NCI-H2081 (cell line): ENCODE measurements at places on chromosomes 12 and 14.

DNA sequence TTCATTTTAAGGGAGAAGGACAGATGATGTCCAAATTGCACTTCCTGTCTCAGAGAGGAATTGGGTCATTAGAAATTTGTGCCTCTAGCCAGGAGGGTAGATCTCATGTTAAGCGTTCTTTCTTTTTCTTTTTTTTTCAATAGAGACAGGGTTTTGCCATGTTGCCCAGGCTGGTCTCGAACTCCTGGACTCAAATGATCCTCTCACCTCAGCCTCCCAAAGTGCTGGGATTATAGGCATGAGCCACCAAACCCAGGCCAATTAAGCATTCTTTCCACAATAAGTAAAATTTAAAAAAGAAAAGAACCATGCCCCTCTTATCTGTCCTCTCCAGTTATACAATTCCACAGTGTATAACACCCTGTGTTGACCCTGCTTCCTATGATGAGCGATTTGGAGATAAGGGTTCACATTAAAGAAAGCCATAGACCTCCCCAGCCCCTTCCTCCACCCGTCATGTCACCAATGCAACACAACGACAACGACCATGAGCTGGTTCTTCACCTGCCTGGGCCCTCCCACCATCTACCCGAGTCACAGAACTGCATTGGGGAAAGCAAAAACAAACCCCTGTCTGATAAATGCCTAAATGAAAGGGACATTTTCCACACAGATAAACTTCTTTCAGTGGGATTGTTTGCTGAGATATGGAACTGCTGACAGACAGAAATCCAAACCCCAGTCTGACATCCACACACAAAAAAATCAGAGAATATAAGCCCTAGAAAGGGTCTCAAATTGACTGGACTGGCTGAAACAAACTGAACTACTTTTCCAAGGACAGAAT lies 37.3 kb downstream of the SSH1 start:
- no peak for DNase-seq

DNA sequence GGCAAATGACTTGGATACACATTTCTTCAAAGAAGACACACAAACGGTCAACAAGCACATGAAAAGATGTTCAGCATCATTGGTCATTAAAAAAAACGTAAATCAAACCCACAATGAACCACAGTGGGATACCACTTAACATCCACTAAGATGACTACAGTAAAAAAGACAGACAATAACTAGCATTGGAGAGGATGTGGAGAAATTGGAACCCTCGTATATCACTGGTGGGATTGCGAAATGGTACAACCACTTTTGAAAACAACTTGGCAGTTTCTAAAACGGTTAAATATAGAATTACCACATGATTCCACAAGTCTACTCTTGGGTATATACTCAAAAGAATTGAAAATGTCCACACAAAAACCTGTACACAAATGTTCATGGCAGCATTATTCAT lies 25.2 kb upstream of the PPFIBP1 start:
- no peak for DNase-seq

GRCh38 chr14:71726580-71727021 lies 205.6 kb upstream of the RGS6 start:
- DNase-seq: no peak

GRCh38 chr14:69716478-69717187 lies 50.3 kb upstream of the SRSF5 start:
- DNase-seq: no peak

GRCh38 chr12:24483732-24484131 lies 465.2 kb downstream of the BCAT1 start:
- DNase-seq: no peak

GRCh38 chr12:102534899-102535298 lies 54.5 kb upstream of the IGF1 start:
- no peak for DNase-seq

DNA sequence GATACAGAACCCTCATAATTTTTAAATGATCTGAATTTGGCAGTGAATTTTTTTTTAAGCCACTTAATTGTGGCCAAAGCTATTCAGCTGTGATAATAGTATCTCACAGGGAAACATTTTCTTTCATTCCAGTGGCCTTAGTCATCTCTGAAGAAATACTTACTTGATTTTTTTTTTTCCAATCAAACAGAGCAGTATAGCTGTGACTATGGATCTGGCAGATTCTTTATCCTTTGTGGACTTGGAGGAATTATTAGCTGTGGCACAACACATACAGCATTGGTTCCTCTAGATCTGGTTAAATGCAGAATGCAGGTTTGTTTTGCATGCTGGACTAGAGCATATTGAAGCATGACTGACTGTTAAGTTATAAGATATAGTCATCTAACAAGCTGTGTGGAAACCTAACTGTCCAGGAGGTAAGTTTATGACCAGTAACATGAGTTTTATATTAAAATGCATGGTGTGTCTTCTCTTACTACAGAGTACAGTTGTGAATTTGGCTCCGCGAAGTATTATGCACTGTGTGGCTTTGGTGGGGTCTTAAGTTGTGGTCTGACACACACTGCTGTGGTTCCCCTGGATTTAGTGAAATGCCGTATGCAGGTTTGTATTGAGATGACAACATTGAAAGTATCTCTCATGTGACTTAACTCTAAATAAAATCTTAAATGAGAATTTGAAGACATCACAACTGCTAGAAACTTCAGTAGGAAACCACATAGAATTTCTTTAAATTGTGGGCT lies 1.9 kb downstream of the SLC25A3 start:
- no peak for DNase-seq

GRCh38 chr12:128802756-128803155 lies 21.0 kb downstream of the SLC15A4 start:
- no peak for DNase-seq

DNA sequence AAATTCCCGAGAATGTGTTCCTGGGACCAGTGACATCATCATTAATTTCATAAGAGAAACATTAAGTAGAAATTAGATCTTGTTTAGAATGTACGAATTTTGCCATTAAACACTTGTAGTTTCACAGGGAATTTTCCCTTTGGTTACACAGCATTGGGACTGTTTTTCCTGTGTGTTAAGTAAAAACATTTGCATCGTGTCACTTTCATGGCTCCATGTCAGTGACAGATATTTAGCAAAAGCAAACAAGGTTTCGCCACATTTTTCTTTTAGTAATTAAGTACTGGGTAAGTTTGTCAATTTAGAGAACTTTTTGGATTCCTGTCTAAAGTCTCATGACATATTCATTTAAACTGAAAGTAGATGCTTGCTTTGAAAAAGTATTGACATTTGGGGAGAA lies 45.5 kb upstream of the OVCH1 start:
- DNase-seq: no peak

GRCh38 chr12:92595663-92596062 lies 107.1 kb upstream of the PLEKHG7 start:
- no peak for DNase-seq

- no peak for DNase-seq
Measured at GRCh38 chr14:73251516-73252215, 14.4 kb downstream of the PAPLN start.

GRCh38 chr14:81686512-81686911 lies 152.9 kb upstream of the SEL1L start:
- DNase-seq: no peak

- no peak for DNase-seq
Measured at GRCh38 chr14:80699861-80700260, 241.7 kb downstream of the CEP128 start.

DNA sequence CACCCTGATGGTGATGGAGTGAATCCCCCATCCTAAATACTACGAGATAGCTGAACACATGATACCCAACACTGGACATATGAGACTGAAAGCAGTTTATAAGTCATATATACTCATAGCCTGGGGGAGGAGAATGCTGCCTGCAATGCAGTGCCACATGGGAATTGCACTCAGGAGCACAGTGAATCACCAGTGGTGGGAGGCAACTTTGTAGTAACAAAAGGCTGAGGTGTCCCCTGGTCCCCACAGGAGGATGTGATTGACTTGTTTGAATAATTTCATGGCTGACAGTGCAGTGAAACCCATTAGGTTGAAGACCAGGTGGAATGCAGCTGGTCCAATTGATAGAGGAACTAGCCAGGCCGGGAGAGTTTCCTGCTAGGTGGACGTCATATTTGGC lies 20.2 kb downstream of the CCDC38 start:
- DNase-seq: no peak

DNA sequence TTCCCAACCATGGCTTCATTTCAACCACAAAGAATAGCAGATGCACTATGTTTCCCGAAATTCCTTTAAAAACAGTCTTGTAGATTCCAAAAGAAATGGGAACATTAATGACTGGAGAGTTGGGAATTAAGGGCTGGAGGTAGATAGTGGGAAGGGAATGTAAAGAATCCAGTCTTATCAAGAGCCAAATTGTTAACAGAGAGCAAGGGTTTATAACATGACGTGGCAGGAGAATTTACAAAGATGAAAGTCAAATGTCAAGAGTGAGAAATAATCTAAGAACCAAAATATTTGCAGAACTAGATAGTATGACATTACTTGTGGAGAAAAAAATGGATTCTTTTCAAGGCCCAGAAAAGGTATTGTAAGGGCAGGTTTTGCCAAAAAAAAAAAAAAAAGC lies 200.9 kb downstream of the GRIN2B start:
- DNase-seq: no peak

DNA sequence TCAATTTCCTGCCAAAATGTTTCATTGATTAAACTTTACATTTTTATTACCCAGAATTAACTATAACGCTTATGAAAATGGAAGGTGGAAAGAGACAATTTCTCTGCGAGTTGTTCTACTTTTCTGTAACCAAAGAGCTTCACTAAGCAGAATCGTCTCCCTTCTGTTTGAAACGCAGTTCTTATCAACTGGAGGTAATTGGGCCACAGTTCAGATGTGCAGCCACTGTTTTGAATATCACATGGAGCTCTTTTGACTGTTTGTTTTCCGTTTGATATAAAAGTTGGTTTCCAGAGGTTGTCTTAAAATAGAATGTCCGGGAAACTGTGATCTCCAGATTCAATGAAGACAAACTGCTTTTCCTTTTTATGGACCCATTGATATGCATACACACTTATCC lies 183.3 kb upstream of the SEL1L start:
- no peak for DNase-seq

GRCh38 chr14:104085032-104085888 lies at the start of gene ASPG:
Gene ASPG (plus strand): TSS chr14:104085700. CDS start chr14:104085771, 71 bp downstream.
- DNase-seq: no peak

DNA sequence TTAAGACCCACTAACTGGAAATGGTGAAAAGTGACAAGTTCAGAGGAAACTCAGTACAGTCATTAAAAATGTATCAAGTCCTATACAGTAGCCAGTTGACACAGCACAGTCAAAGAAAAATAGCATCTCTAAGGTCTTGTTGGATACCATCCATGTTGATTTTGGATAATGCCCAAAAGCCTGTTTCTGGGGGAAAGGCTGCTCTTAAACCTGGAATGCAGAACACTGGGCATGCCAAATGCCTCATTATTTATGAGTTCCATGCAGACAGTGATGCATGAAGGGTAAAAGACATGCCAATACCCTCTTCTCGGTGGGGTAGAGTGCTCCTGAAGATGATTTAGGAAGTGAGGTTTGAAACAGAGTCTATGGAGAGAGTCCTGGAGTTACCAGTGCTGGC lies 29.6 kb downstream of the KCNK13 start:
- peak; percentile 7 for DNase-seq

DNA sequence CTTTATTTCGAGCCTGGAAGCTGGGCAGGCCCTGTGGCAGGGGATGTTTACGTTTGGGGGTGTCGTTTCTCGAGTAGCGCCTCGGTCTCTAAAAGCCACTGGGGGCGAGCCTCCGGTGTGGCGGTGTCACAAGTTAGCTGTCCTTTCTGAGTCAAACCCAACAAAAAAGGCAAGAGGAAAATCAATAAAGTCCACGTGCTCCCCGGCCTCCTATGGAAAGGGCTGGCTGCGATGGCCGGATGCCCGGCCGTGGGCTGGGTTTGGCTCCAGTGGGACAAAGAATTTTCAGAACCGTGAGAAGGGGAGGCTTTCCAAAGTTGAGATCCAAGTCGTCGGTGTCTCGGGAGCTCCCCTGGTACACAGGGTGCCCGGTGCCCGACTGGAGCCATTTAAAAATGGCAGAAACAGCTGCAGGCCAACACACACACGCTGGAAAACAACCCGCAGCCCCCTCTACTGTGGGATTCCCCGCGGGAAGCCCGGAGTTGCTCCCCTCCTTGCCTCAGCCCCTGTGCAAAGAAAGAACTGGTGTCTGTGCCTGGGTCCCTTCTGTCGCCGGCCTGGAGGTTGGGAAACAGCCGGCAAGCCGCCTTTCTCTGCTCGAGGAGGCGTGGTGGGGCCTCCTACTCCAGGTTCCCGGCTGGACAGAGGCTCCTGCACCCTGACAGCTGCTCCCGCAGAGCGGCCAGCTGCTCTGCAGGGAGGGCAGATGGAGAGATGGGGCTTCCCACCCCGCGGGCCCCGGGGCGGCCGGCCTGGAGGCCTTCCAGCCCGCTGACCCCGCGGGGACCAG lies 1.9 kb downstream of the BCL7A start:
- DNase-seq: peak; percentile 44

- DNase-seq: no peak
Measured at GRCh38 chr12:218728-219590, 5.0 kb upstream of the SLC6A12 start.

DNA sequence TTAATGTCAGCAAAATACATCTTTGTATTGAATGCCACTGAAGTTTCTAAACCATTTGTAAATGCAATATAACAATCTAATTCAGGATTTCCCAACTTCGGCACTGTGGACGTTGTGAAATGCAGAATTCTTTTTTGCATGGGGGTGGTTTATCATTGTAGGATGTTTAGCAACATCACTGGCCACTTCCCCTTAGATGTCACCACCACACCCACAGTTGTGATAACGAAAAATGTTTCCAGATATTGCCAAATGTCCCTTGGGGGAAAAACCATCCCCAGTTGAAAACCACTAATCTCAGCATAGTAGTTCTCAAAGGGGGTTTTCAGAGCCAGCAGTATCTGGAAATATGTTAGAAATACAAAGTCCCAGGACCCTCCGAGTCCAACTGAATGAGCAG lies 203.3 kb downstream of the NAV3 start:
- DNase-seq: no peak

- DNase-seq: peak; percentile 7
Measured at GRCh38 chr14:61925043-61925442, 162.8 kb downstream of the SNAPC1 start.

DNA sequence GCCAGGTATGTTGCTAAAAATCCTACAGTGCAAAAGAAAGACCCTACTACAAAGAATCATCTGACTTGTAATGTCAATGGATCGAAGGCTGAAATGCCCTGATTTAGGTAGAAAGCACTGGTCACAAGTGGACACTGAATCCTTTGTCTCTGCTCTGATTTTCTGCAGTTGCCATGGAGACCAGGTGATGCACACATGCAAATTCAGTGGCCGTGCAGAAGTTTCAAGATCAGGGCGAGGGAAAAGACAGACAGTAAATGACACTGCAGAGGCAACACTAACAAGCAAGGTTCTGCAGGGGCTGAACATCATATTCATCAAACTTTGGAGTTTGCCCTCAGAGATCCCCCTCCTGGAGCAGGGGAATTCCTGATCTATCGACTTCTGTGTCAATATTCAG lies 370.3 kb upstream of the TMEM132C start:
- DNase-seq: no peak

GRCh38 chr14:20726531-20726930 lies 19.2 kb upstream of the EDDM3A start:
- DNase-seq: no peak

- no peak for DNase-seq
Measured at GRCh38 chr14:35742032-35742371, 67.1 kb downstream of the RALGAPA1 start.

- DNase-seq: no peak
Measured at GRCh38 chr12:93292731-93293566, 84.8 kb upstream of the NUDT4 start.

GRCh38 chr12:108910336-108910735 lies 30.4 kb downstream of the DAO start:
- DNase-seq: no peak

GRCh38 chr14:31568161-31568560 lies 7.0 kb downstream of the NUBPL start:
- no peak for DNase-seq
